Fibroblast of skin of right quadriceps (primary cell): ENCODE measurements at places on chromosomes 16 and 17.
A peak's percentile ranks its signal among the peaks of the same experiment; 100 is the strongest.

GRCh38 chr17:44004761-44005526 is 522 bp downstream of the NAGS start:
- no peak for DNase-seq

GRCh38 chr16:9428355-9429005 is 337.0 kb downstream of the HAPSTR1 start:
- no peak for DNase-seq

DNA sequence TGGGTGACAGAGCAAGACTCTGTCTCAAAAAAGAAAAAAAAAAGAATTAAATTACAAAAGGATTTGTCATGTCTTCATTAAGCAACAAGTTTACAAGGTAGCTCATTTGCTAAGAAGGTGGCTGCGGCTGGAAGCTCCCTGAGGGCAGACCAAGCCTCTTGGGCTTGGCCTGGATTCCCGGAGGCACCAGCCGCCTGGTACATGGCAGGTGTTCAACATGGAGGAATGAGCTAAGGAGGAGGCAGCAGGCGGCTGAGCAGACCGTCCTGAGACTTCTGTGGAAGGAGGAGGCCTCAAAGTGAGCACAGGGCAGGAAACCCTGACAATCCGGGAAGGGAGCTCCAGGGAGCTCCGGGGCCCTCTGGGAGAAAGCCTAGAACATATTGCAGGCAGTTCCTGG is 3.2 kb upstream of the MYLK3 start:
- no peak for DNase-seq

- no peak for DNase-seq
These were observed 44.8 kb upstream of the MED13 start for GRCh38 chr17:62109924-62110323.

DNA sequence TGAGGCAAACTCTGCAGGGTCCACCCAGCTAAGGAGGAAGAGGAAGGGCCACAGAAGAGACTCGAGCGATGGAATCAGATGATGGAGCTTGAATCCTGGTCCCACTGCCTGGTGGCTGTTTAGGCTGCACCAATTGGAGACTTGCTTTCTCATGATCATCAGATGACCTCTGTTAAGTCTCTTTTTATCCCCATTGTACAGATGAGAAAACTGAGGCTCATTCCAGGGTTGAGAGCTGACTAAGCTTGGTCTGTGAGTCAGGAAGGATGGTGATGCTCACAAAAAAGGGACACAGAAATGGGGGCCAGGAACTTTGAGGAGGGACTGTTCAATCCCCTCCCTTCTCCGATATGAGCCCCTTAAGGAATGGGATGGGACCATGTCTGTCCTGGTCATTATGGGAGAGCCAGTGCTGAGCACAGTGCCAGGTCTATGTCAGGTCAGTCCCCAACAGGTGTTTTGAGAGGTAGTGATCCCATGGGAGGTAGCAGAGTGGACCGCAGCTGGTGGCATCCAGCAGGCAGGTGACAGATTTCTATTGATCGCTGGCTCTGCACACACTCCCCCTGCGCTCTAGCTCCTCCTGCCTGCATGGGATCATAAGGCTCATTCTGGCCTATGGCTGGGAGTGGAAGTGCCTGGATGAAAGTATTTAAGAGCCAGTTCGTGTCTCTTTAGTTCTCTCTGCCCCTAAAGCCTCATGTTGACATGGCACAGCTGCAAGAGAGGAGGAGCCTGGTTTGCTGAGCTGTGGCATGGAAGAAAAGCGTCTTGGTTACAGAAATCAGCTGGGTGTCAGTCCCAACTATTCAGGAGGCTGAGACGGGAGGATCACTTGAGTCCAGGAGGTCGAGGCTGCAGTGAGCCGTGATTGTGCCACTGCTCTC is 27.2 kb downstream of the SNX20 start:
- no peak for DNase-seq

GRCh38 chr17:46082257-46082656 is 83.2 kb downstream of the STH start:
- no peak for DNase-seq

- peak; percentile 72 for DNase-seq
These were observed 4.8 kb upstream of the VAC14 start for GRCh38 chr16:70805787-70806186.

DNA sequence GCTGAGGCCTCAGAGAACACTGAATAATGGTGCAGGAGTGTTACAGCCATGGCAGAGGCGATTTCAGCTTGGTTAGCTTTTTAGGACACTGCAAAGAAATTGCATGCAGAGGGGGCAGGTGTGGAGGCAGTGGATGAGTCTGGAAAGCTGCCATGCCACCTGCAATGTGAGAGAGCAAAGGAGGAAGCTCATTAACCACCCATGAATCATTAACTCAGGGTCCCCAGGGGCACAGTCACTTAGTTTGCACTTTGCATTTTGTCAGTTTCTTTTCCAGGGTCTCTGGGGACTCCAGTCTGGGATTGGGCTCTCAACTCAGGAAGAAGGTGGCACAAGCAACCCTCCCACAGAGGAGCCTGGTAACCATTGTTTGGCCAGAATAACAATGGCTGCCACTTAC is 132.9 kb downstream of the USP31 start:
- DNase-seq: no peak

DNA sequence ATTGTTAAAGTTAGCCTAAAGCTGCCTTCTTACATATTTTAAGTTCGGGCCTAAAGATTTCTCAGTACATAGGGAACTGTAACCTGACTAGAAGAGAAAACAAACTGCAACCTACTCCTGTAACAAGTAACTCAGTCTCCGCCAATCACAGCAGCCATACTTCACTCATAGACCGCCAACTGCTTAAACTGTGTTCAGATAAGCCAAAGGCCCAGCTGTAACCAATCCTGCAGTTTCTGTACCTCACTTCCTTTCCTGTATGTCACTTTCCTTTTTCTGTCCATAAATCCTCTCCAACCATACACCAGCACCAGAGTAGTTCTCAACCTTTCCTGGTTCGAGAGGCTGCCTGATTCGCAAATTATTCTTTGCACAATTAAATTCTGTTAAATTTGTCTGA is 41.5 kb downstream of the GLG1 start:
- DNase-seq: no peak

- no peak for DNase-seq
These were observed 23.4 kb downstream of the NDEL1 start for GRCh38 chr17:8459107-8459506.

GRCh38 chr17:71327376-71328059 is 793.3 kb upstream of the SOX9 start:
- DNase-seq: peak; percentile 19

DNA sequence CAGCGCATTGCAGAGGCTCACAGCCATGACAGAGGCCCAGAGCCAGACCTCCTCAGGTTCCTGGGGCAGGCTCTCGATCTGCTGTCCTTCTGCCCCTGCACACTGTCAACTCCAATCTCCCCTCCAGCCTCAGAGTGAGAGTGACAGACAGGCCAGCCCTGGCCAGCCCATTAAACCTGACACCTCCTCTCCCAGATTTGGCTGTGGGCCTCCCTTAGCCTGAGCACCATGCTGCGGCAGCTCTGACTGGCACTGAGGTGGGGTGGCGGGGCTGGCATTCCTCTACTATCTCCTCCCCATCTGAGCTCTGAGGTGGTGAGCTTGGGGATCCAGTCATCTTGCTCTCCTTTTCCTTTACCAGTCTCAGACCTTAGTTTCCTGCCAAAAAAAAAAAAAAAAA is 15.5 kb upstream of the C1QL1 start:
- DNase-seq: no peak

DNA sequence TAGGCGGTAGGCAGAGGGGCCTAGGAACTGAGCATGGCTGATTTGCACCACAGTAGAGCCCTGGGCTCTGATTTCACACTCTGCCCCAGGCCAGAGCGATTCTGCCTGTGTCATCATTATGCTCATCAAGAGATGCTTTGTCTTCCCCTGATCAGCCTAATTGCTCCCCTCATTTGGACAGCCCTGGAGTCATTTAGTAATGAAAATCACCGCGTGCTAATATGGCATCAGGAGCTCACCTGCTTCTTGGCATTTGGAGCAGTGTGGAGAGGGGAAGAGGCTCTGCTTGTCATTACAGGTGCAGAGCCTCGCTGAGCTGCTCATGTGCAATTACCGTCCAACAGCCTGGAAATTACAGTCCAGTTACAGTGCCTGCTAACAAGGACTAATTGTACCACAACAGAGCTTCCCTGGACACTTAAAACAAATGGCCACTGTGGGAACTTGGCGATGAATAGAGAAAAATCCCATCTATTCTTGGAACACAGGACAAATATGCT is 157.1 kb upstream of the WSCD1 start:
- DNase-seq: no peak

GRCh38 chr16:48169896-48170295 is 14.1 kb upstream of the ABCC12 start:
- no peak for DNase-seq

GRCh38 chr17:10278218-10278617 is 79.8 kb upstream of the GAS7 start:
- DNase-seq: no peak
